Occipital lobe (tissue), 3 donors: ENCODE measurements at places on chromosomes 12 and 14.

GRCh38 chr12:57456145-57456700 lies 1.1 kb downstream of the INHBE start:
- DNase-seq = no peak

DNA sequence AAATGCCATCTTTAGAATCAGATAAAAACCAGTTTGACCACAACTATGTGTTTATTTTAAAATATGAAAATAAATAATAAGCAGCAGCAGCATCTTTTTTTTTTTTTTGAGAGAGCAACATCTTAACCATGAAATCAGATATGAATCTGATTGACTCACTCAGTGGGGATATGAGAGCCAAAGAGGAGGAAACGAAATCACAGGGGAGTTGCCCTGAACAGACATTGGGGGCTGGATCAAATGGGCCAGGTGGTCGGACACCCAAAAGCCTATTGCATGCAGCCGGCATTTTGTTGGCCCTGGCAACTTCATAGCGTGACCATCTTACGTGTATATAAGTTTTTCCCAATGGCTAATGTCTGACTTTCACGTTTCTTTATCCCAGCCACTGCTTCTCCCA lies 321.1 kb downstream of the NPAS3 start:
- no peak for DNase-seq

DNA sequence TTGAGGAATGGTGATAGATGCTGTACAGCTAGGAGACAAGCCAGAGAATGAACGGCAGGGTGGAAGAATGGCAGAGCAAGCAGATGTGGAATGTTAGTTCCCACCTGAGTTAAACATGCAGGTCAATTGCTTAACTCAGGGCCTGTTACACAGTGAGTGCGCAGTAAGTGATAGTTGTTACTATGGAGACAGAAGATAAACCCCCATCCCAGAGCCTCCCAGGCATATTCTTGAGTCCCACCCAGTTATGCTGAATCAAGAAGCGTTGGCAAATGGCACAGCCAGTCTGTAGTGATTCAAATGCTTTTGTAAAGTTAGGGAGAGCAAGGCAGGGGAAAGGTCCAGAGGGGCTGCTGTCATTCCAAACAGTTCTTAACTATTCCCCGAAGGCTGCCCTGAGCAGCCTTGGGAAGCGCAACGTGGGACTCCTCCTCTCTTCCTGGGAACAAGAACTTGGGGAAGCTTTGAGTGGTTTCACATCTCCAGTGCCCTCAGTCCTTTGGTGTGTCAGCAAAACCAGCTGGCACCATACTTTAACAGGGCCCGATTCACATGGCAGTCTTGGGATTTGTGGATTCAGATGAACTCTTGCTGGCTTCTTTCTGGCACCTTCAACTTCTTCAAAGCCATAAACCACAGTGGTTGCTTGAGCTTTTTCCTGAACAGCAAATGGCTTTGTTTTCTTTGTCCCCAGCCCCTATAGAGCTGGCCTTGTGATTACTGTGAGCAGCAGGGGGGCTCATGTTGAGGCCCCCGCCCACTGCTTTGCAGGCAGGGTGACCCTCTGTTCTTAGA lies 66.4 kb downstream of the PPM1A start:
- DNase-seq = no peak

- DNase-seq = peak; percentile 18
These were observed 64.1 kb downstream of the ANO4 start for GRCh38 chr12:100858656-100859055.

DNA sequence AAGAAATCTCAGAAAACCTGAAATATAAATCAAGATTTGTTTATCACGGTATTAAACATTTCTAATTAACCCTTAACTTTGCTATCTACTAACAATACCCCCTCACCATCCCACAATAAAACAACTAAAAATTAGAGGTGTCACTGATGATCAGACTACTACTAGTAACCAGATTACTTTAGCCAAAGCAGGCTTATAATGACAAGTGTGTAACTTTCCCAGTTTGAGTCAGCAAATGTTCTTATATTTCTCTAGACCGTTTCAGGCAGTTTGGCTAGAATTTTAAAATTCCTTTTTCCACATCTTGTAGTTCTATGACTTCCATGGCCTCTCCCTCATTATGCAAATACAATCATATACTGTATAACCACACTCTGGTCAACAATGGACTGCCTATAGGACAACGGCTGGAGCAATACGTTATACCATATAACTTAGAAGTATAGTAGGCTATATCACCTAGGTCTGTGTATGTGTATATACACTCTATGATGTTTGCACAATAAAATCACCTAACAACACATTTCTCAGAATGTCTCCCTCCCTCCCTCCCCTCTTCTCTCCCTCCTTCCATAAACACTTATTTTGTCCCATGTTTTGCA lies 102.1 kb downstream of the DENND5B start:
- DNase-seq = no peak

DNA sequence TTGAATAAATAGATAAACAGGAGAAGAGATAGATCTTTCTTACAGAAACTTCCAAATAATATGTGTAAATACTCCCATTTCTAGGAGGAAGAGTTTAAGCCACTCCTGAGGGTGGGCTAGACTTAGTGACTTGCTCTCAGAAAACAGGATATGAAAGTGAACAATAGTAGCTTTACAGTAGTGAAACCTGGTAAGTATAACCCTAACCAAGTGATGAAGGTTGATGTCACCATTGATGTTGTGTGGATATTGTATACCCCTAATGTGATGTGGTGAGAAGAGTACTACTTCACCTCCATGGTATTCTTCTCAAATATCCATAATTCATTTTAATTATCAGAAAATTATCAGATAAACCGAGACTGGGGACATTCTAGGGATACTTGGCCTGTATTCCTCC lies 20.9 kb downstream of the AKAP6 start:
- DNase-seq = no peak

DNA sequence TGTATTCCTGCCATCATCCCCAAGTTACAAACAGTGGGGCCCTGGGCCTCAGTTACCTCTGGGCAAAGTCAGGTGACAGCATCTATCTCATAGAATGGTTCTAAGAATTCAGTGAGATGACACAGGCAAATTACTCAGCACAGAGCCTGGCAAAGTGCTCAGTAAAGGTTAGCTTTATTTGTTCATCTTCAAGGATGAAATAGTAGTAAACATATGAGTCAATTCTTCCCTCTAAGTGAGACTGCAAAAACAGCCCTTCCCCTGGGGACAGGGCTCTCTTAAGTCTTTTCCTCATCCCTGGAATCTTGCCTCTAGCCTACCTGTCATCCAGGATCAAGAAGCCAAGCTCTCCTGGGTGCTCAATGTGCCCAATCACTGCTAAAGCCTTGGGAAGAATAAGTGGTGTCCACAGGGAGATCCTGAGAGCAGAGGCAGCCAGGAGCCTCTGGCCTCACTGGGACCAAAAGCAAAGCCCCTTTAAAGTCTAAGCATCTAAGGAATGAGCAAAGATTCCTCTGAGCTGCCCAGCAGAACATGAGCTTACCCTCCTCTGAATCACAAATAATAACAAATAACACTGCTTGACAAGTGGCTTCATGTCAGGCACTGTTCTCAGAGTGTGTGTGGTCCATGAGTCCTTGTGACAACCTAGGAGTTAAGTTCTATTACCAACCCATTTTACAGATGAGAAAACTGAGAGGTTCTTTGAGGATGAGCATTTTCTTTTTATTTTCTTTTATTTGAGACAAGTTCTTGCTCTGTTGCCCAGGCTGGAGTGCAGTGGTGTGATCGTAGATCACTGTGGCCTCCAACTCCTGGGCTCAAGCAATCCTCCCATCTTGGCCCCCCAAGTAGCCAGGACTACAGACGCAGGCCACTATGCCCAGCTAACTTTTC lies 12.1 kb downstream of the NUAK1 start:
- no peak for DNase-seq

GRCh38 chr14:21262410-21262809 lies 6.8 kb downstream of the HNRNPC start:
- DNase-seq = no peak

DNA sequence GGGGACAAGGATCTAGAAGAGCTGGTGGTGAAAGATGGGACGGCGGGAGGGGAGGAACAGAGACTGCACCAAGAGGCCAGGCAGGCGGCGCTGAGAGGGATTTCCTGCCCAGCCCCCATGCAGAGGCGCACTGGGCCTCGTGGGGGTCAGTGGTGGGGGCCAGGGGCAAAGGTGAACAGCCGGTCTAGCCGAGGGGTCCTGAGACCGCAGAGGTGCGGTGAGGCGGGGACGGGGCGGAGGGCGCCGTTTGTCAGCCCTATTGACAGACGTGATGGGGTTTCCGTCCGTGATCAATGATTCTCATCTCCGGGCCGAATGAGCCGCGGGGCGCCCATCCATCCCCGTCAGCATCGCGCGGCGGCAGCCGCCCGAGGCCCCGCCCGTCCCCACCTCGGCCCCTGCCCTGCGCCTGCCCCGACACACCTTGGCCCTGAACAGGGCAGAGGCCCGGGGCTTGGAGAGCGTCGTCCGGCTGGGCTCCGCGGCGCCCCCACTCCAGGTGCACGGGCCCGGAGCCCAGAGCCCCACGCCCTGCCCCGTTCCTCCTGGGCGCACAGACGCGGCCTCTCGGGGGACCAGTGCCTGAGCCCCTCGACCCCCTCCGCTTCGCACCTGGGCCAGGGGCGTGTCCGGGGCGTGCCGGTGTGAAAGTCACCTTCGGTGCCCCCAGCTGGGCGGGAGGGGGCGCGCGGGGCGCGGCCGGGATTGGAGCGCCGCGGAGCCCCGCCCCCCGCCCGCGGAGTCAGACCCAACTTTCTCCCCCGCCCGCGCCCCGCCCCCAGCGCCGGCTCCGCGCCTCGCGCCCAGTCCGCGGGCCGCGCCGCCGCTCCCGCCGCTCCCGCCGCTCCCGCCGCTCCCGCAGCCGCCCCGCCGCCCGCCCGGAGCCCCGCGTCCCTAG lies at the start of gene NXPH4:
TSS of gene NXPH4 (plus strand) at position 781 of the 898 bp plus-strand sequence. CDS start 176 bp downstream, outside the sequence.
- DNase-seq = no peak

DNA sequence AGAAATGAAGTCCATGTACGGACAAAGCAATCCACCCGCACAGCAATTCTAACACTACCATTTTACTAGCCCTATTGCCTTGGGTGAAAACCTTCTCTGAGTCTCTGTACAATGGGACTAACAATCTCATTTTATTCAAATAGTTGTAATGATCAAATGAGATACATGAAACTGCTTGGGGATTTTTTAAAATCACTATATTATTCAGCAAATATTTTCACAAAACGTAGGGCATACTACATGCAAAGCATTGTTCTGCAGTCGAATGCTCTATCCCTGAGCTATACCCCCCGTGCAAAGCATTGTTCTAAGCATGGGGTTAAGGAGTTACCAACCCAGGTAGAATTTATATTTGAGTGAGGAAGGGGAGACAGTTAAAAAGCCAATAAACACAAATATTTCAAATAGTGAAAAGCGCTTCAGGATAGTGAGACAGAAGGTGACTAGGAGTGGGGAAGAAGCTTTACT lies 554 bp upstream of the ATF7 start:
- DNase-seq = no peak

DNA sequence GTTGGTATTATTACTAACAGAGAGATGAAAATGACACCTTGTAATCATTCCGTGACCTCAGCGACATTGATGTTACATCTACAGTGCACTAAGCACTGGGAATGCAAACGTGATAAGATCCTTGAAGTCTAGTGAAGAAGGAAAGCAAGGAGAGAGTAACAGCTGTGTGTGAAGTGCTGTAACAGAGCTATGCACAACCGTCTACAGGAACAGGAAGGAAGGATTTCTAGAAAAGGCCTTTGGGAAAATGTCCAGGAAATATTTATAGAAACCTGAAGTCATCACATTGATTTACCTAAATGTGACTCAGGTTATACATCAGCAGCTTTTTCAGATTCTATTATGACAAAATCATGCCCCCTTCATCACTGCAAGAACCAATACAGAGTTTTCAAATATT lies 304.2 kb upstream of the AMIGO2 start:
- no peak for DNase-seq

- no peak for DNase-seq
These were observed 88.1 kb upstream of the WSCD2 start for GRCh38 chr12:108040947-108041346.

- DNase-seq = no peak
These were observed 354.3 kb downstream of the CEP128 start for GRCh38 chr14:80587096-80587724.

GRCh38 chr12:96313606-96314005 lies 86.6 kb downstream of the CDK17 start:
- DNase-seq = no peak

GRCh38 chr12:123713398-123713797 lies 1.2 kb downstream of the ATP6V0A2 start:
- DNase-seq = peak; percentile 20

DNA sequence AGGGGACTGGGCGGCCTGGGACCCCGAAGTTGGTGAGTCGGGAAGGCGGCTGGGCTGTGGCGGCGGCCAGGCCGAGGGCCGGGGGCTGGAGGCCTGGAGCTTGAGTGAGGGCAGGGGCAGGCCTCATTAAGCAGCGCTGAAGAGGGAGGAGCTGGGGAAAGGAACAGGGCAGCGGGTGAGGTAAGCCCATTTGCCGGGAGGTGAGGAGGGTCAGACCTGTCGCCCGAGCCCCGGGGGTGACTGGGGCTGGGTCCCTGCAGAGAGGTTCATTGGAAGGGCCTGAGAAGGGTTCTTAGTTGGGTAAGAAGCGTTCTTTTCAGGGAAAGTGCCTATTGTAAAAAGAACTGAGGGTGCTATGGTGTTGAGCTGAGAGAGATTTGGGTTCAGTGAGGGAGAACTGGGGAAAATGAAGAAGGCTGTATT lies 441 bp downstream of the RAB5B start:
- no peak for DNase-seq

DNA sequence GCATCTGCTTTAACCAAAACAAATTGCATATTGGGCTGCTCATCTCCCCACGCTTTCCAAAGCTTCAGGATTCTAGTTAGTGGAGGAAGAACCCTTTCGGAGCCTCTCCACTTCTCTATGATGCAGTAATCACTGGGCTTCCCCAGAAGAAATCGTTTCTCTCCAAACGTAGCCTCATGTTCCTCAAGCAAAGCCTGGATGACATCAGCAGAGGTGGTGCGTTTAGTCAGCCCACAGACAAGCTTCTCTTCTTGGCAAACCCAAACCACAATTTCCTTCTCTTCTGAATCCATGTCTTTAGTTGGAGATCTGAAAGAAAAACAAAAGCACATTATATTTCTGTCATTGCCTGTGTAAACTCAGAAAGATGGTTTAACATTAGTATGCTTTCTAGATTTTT lies 30.6 kb downstream of the RASSF9 start:
- DNase-seq = no peak

- no peak for DNase-seq
These were observed 41.2 kb downstream of the SLC6A12 start for GRCh38 chr12:172732-173161.
